ENCODE measurements at places on chromosomes 2 and 18. TPM values are rescaled to one million over a fixed set of nuclear protein-coding genes. Genes with fewer than 3 reads are reported as not detected.
A peak's percentile ranks its signal among the peaks of the same experiment; 100 is the strongest.

The ALMS1 gene
- polyA plus RNA-seq = 6.4 TPM

The ITM2C gene
- polyA plus RNA-seq = 56.0 TPM

GRCh38 chr18:313931-314330, 46.1 kb upstream of the THOC1 start:
- no peak for DNase-seq

The ABCB11 gene
- not detected for polyA plus RNA-seq

- DNase-seq = peak; percentile 33
Observed at GRCh38 chr18:45522371-45522770, 92.9 kb upstream of the SLC14A2 start.

The OTX1 gene
- polyA plus RNA-seq = 3.0 TPM

GRCh38 chr2:237483018-237483731, 3.9 kb upstream of the MLPH start:
- DNase-seq = no peak

The DIPK1C gene
- polyA plus RNA-seq = not detected

- DNase-seq = no peak
Observed at GRCh38 chr18:68417166-68417799, 297.6 kb downstream of the TMX3 start.

The PIK3C3 gene
- polyA plus RNA-seq = 24.9 TPM

- DNase-seq = peak; percentile 42
Observed at GRCh38 chr2:232563580-232563979, 13.1 kb downstream of the EIF4E2 start.

DNA sequence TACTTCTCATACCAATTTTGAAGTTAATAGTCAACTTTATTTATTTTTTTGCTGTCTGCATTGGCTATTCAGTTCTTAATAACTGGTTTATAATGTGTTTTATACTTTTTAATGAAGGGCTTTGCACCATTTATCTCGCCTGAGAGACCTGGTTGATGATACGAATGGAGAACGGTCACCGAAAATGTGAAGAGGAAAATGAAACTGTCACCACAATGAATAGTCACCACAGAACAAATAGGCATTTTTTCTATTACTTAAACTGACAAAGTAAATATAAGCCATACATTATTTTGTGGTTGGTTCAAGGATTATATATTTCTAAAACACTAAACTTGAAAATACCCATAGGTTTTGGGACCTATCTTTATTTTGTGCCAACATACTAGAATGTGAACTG, 20.4 kb downstream of the C18orf54 start:
- no peak for DNase-seq

The FANCL gene
- polyA plus RNA-seq = 12.8 TPM

The DQX1 gene
- 2.2 TPM for polyA plus RNA-seq

The PPP4R1 gene
- polyA plus RNA-seq = 53.3 TPM

DNA sequence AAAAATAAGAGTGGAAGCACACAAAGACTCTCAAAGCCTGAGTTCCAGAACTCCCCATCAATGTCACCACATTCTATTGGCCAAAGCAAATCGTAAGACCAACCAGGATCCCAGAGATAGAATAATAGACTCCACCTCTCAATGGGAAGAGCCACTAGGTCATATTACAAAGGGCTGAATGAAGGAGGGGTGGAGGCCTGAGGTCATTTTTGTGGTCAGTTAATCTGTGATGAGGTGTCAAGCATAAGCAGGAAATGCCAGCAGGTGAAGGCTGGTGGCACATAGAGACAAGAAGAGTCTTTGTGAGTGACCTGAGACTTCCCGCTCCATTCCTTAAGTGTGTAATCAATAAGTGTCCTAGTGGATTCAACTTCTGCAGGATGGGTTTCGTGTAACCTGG, 144.3 kb downstream of the TFCP2L1 start:
- no peak for DNase-seq

DNA sequence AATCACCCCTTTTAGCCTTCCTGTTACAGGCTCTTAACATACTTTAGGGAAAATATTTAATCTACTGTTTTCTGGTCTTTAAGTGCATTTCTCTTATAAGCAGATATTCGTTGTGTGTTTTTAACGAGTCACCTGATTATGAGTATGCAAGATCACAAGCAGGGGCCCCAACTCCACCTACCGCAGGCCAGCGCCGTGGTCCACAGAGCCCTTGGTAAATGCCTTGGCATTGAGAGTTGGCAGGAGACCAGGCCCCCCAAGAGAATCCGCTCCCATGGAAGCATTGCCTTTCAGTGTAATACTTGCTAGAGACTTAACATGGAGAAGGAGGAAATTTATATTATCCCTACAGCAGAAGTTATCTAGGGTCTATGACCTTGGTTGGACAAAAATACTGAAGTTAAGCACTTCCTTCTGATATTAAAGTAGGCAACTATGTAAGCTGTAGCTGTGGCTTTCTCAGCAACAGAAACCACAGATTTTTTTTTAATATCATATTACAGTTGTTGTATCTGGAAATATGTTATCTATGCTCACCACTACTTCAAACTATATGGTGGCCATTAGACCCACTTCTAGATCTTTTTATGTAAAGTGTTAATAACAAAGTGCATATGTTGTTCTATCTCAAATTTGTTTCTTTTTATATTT, 241.8 kb upstream of the MGAT5 start:
- no peak for DNase-seq

GRCh38 chr2:121530212-121530705, 421 bp upstream of the RNU4ATAC start:
- peak; percentile 66 for DNase-seq

DNA sequence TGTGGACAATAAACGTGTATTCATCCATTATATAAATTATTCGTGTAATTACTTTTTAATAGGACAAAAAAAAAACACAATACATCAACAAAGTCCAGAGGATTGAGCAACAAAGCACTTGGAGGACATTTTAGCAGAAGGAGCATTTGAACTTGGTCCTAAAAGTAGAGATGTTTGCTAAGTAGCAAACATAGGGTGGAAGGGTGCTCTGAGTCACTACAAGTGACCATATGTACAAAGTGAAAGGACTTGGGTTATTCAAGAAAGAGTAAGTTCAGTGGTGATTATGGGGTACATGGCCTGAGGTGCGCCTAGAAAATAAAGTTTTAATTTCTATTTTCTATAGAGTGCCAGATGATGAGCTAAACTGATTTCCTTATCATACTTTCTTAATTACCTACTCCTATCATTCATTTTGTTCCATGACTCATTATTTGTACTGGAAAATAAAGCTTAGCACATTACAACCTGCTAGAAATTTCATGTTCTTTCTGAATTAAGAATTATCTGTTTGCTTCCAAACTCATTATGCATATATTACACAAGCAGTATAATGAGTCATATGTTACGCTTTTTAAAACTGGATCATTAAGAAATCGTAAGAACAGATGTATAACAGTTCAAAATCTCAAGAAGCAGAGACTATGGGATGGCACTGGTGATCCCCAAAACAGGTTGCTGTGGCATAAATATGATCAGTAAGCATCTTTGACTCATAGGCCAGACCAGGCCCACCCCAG, 13.1 kb upstream of the PPP1R1C start:
- peak; percentile 45 for DNase-seq

The PLGLB2 gene
- 0.11 TPM for polyA plus RNA-seq

The KIF3C gene
- polyA plus RNA-seq = 11.3 TPM

DNA sequence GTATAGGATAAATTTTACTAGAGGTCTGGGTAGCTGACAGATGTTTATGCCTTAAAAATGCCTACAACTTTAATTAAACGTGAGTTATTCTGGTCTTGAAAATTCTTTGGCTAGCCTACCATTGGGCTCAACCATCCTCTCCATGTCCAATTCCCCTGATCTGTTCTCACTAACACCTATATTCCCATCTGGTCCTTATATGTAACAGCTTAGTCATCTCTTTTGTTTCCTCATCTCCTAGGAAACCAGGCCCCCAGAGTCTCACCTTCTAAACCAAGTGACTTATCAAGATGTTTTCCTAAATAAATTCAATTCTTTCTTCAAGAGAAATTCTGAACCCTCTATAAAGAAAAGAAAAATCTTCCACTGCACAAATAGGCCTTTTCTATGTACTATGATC, 148.5 kb downstream of the TTC32 start:
- DNase-seq = no peak

GRCh38 chr2:156319811-156320485, 12.6 kb downstream of the NR4A2 start:
- DNase-seq = no peak
